Choroid plexus epithelial cell (primary cell): ENCODE measurements at places on chromosomes 3 and 15.

- DNase-seq: no peak
Observed at GRCh38 chr15:98330258-98330657, 318.1 kb upstream of the IGF1R start.

- peak; percentile 52 for DNase-seq
Observed at GRCh38 chr15:70936326-70936725, 43.7 kb downstream of the LRRC49 start.

DNA sequence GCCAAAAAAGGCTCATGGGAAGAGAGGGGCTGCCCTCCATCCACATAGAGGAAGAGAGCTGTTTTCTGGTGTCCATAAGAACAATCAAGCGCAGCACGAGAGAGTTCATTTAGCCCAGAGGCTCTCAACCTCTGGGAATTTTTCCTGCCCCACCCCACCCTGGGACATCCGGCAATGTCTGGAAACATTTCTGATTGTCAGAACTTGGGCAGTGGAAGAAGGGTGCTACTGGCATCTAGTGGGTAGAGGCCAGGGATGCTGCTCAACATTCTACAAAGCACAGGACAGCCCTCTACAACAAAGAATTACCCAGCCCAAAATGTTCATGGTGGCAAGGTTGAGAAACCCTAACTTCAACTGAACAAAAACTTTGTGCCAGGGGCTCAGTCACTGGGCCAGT, 92.9 kb downstream of the RAB11A start:
- no peak for DNase-seq

DNA sequence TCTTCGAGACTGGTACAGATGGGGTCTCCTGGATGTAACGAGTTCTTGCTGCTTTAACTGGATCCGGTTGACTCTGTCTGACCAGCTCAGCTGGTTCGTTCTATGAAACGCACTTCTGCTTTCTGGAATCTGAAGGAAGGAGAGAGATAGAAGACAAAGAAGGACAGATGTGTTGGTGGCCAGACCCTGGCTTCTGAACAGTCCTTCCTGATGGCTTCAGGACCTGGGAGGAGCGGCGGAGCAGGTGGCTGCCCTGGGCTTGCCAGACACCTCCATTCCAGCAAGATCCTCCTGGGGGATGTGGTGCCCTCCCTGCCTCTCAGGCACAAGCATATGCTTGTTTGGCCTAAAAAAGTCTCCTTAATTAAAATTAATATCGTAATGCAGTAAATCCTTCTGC, 99.9 kb downstream of the APBA2 start:
- no peak for DNase-seq

DNA sequence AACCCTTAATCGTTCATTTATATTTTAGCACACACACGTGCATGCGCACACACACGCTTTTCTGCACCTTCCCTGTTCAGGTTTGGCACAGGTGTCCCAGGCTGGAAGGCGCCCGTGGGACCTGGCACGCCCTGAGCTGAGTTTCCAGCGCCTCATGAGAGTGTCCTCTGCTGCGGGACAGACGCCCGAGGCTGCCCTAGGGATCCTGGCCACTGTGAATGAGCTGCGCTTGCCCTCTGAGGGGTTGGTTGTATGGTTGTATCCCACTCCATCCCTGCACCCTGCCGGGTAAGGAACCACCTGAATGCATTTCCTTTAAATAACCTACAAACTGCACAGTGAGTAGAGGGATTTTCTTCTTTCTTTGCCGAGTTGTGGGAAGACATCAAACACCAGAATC, 12.2 kb upstream of the MEX3B start:
- no peak for DNase-seq

- DNase-seq: no peak
Observed at GRCh38 chr3:53226841-53227407, 28.9 kb downstream of the TKT start.

DNA sequence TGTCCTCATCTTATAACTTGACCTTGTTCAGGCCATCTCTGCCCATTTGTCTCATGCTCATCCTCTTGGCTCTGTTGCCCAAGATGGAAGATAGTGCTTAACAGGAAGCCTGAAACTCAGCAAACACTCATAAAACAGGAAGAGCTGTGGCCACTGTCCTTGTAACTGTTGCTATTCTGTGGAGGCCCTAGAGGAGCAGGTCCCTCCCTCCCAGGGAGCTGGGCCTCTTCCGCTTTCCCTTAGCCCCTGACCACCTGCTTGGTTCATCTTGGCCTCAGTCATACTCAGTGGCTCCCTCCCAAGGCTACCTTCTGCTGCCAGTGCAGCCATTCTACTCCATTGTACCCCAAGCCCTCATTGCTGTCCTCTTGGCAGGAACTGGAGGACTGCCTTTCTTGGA, 3.5 kb downstream of the MAPKAPK3 start:
- no peak for DNase-seq
